Liver (tissue), 10 donors: ENCODE measurements at places on chromosomes 5 and 9. TPM values are rescaled to one million over a fixed set of nuclear protein-coding genes. Genes with fewer than 3 reads are reported as not detected.

The SPINK13 gene
- total RNA-seq = not detected

- DNase-seq = no peak
- H3K4me1 ChIP-seq = no peaks in the 10 kb centered on the region
- H3K27ac ChIP-seq = no peak overlapping the region
- H3K4me3 ChIP-seq = no peak overlapping the region
- no peaks in the 10 kb centered on the region for H3K27me3 ChIP-seq
These were observed 104.7 kb upstream of the IER5L start for GRCh38 chr9:129282731-129283211.

DNA sequence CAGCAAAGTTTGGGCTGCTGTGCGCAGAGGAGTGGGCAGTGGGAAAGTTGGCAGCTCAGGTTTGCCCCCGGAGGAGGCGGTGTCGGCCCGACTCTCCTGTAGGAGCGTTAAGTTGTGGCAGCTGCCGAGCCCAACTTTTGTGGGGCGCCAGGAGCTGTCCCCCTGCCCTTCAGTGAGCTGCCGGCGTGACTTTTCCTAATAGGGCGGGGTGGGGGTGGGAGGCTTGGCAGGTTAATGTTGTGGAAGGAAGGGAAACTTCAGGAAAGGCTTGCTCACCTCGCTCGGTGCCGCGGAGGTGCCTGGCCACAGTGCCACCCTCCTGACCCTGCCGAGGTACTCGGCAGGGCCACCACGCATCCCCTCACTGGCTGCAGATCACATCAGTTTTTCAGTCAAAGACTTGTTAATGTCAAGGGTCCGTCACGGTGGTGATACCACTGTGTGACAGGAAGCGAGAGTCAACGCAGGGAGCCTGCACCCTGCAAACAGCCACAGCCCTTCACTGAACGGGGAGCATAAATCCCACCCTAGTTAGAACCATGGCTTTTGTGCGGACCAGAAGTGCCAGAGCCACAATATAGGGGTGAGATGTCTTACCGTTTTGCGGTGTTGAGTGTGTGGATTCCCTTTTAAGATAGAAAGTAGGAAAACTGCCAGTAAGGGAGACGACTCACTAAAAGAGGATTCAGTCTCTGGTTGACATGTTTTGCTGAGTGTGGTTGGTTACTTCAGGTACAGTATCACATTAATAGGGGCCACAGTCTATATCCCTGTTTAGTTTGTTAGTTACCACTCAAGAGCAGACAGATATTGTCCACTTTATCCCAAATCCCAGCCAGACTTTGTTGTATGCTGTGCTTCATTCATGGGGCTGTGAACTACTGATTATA is 796 bp downstream of the LNPEP start:
- H3K36me3 ChIP-seq = no peaks in the 10 kb centered on the region
- H3K4me1 ChIP-seq = peaks cover 15% of the 10 kb centered on the region
- DNase-seq = peak; percentile 55
- H3K27me3 ChIP-seq = no peaks in the 10 kb centered on the region
- H3K27ac ChIP-seq = peak overlapping the region; percentile 91

DNA sequence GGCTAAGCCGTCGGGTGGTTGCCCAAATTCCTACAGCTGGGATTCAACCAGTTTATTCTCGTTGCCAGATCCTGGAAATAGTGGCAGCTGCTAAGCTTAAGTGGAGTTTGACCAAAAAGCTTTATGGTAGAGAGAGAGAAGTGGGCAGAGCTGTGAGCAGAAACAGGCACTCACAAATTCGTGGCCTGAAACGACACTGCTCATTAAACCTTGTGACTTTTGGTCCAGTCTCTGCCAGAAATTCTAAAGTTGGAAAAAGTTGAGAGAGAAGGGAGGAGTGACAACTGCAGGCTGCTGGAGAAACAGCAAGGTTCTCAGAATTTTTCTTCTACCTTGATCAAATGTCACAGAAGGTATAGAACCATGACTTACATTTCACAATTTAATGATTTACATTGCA is 131.5 kb downstream of the MTX3 start:
- no peak for DNase-seq
- no peaks in the 10 kb centered on the region for H3K27me3 ChIP-seq
- no peak overlapping the region for H3K4me3 ChIP-seq
- H3K4me1 ChIP-seq = no peaks in the 10 kb centered on the region
- no peak overlapping the region for H3K27ac ChIP-seq

DNA sequence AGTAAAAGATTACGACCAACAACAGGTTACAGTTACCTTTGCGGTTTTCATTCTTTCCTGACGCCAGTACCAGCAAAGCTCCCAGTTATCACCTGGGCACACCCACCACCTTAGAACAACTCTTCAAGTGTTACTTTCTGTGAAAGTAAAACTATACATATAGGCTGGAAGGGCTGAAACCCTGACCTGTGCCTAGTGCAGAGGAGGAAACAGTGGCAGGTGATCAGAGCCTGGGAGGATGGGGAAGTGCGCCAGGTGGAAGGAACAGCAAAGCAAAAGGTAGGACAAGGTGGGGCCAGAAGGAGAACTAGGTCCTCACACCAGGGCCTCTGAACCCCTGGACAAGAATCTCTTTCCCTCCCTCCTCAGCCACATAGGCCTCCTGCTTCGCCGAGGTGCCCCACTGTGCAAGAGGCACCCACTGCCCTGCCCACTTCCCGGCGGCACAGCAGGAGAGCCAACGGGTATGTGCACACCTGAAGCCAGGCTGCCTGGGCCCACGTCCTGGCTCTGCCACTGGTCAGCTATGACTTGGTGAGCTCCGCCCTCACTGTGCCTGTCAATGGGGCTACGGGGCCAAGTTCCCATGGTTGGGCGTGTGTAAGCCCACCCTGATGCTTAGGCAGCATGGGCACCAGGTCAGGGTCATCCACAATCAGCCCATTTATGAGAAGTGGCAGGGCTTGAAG is 26.9 kb downstream of the BICD2 start:
- no peaks in the 10 kb centered on the region for H3K36me3 ChIP-seq
- H3K4me1 ChIP-seq = peaks cover 2% of the 10 kb centered on the region
- H3K4me3 ChIP-seq = no peak overlapping the region
- H3K27me3 ChIP-seq = no peaks in the 10 kb centered on the region
- no peak overlapping the region for H3K27ac ChIP-seq

GRCh38 chr5:40430101-40430710 is 249.5 kb upstream of the PTGER4 start:
- no peaks in the 10 kb centered on the region for H3K36me3 ChIP-seq
- no peak overlapping the region for H3K27ac ChIP-seq

GRCh38 chr9:93452710-93453046 is 703 bp downstream of the FAM120AOS start:
- no peaks in the 10 kb centered on the region for H3K27me3 ChIP-seq
- peaks cover 39% of the 10 kb centered on the region for H3K4me1 ChIP-seq
- peak overlapping the region; percentile 89 for H3K27ac ChIP-seq
- no peaks in the 10 kb centered on the region for H3K36me3 ChIP-seq
- peak; percentile 45 for DNase-seq

- no peaks in the 10 kb centered on the region for H3K4me1 ChIP-seq
- H3K36me3 ChIP-seq = no peaks in the 10 kb centered on the region
- no peak for DNase-seq
These were observed 51.0 kb downstream of the FKTN start for GRCh38 chr9:105608721-105609598.

The BRD9 gene
- total RNA-seq = 11.8 TPM

DNA sequence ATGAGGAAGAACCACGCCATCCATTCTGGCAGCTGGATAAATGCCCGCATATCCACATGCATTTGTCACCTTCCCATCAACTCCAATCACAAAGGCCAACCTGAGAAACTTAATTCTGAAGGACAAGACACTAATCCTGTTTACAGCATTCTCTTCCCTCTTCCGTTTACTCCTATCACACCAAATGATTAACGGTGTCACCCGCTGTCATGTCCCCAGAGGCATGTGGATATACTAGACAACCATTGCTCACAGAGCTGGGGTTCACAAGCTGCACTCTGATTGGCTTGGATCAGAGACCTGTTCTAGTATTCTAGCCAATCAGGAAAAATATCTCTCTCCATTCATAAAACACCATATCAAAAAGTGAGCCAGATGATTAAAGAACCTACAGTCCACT is 3.6 kb downstream of the MACROH2A1 start:
- H3K4me3 ChIP-seq = no peak overlapping the region
- H3K27me3 ChIP-seq = no peaks in the 10 kb centered on the region
- H3K27ac ChIP-seq = no peak overlapping the region
- DNase-seq = no peak

- no peak for DNase-seq
- no peaks in the 10 kb centered on the region for H3K27me3 ChIP-seq
- peaks cover 3% of the 10 kb centered on the region for H3K4me1 ChIP-seq
These were observed 173.1 kb upstream of the IER5L start for GRCh38 chr9:129351058-129351641.

DNA sequence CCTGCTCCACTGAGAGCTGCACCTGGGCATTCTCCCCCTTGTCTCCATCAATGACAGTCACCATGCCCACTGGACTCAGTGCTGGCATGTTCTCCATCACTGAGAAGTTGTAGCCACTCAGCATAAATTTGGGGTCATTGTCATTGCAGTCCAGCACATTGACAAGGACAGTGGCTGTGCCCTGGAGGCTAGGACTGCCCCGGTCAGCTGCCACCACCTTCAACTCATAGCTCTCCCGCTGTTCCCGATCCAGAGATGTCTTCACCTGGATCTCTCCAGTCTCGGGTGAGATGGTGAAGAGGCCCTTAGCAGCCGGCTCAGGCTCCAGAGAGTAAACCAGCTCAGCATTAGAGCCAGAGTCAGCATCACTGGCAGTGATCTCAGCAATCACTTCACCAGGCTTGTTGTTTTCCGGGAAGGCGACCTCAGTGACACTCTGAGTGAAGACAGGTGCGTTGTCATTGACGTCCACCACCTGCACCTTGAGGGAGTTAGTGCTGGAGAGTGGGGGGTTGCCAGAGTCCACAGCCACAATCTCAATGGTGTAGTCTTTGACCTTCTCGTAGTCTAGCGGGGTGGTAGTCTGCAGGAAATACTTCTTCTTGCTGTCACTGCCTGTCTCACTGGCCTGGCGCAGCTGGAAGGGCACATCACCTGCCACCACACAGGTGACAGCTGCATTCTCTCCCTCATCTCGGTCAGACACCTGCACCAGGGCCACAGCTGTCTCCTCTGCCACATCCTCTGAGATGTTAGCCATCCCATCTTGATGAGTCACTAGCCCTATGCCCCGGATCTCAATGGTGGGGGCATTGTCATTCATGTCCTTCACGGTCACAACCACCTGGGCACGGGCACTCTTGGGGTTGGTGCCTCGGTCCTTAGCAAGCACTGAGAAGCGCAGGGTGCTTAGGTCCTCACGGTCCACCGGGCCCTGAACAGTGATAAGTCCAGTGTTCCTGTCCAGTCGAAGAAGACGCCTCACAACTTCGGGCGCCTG is 13.5 kb downstream of the PCDH1 start:
- no peak overlapping the region for H3K4me3 ChIP-seq
- peaks cover 13% of the 10 kb centered on the region for H3K4me1 ChIP-seq
- no peaks in the 10 kb centered on the region for H3K27me3 ChIP-seq
- DNase-seq = no peak
- H3K27ac ChIP-seq = no peak overlapping the region
- H3K36me3 ChIP-seq = peaks cover 52% of the 10 kb centered on the region

GRCh38 chr5:93461756-93462155 is 119.3 kb downstream of the NR2F1-AS1 start:
- DNase-seq = no peak
- no peaks in the 10 kb centered on the region for H3K27me3 ChIP-seq
- H3K27ac ChIP-seq = no peak overlapping the region
- no peak overlapping the region for H3K4me3 ChIP-seq
- no peaks in the 10 kb centered on the region for H3K36me3 ChIP-seq
- no peaks in the 10 kb centered on the region for H3K4me1 ChIP-seq

GRCh38 chr5:22986281-22986680 is 133.1 kb upstream of the CDH12 start:
- H3K36me3 ChIP-seq = no peaks in the 10 kb centered on the region
- no peaks in the 10 kb centered on the region for H3K4me1 ChIP-seq
- H3K27ac ChIP-seq = no peak overlapping the region
- H3K27me3 ChIP-seq = no peaks in the 10 kb centered on the region
- DNase-seq = no peak
- no peak overlapping the region for H3K4me3 ChIP-seq

The TAS2R1 gene
- total RNA-seq = not detected

The ZNF462 gene
- total RNA-seq = 2.1 TPM

The LMX1B gene
- not detected for total RNA-seq

DNA sequence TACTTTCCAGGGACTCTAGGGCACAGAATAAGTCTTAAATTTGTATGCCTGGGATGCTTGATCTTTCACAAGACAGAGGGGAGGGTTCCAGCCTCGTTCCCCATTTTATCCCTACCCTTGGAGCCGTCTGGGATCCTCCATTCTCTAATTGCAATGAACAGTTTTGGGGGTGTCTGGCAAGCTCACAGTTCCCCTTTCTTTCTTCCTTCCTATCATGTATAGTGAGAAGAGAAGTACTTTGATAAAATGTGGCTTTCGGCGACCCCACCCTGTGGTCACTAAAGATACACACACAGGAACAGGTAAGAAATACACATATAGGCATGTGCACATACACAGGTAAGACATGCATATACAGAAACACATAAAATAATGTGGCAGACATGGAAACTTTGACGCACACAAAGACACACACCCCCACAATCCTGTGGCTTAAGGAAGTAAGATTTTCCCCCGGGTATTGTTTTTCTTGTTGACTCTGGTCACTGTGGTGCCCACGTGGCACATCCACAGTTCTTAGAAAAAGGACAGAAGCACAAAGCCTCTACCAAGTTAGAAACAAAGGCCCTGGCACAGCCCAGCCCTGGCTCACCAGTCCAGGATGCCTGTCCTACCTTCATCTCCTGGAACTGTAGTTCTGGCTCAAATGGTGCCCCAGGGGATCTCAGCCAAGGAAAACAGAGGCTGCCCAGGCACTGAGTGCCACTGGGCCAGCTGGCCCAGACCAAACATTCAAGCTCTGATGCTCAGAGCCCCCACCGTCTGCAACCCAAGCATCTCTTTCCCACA is 6.3 kb upstream of the SMU1 start:
- peaks cover 23% of the 10 kb centered on the region for H3K4me1 ChIP-seq
- no peaks in the 10 kb centered on the region for H3K27me3 ChIP-seq
- H3K36me3 ChIP-seq = no peaks in the 10 kb centered on the region
- no peak overlapping the region for H3K27ac ChIP-seq

GRCh38 chr9:33272061-33272460 is 7.2 kb downstream of the CHMP5 start:
- DNase-seq = no peak
- peaks cover 48% of the 10 kb centered on the region for H3K36me3 ChIP-seq
- H3K4me1 ChIP-seq = no peaks in the 10 kb centered on the region
- H3K27me3 ChIP-seq = no peaks in the 10 kb centered on the region
- H3K4me3 ChIP-seq = no peak overlapping the region
- no peak overlapping the region for H3K27ac ChIP-seq

- no peaks in the 10 kb centered on the region for H3K36me3 ChIP-seq
- DNase-seq = no peak
- H3K4me3 ChIP-seq = no peak overlapping the region
- no peaks in the 10 kb centered on the region for H3K4me1 ChIP-seq
These were observed 24.6 kb downstream of the NDUFA8 start for GRCh38 chr9:122134822-122135528.

DNA sequence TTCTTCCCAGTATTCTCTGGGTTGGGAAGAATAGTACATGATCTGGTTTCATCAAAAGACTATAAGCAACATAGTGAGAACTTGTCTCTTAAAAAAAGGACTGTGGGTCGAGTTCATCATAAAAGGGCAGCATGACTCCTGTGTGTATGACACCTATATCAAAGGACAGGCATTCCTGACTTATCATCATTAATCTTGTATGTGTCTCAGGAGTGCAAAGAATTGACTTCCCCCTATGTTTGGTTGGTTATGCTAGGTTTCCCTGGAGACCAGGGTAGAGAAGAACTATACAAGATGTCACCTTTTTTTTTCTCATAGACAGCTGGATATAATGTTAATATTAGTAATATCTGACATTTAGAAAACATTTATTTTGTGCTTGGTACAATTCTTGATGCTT is 173.1 kb upstream of the ANKRD55 start:
- no peak overlapping the region for H3K27ac ChIP-seq
- no peaks in the 10 kb centered on the region for H3K36me3 ChIP-seq
- H3K4me1 ChIP-seq = no peaks in the 10 kb centered on the region
- H3K4me3 ChIP-seq = no peak overlapping the region
- no peak for DNase-seq
